ENCODE measurements at places on chromosomes 1 and 21.

- DNase-seq = peak; percentile 89
Observed at GRCh38 chr1:42214447-42214871, 49.9 kb upstream of the GUCA2A start.

DNA sequence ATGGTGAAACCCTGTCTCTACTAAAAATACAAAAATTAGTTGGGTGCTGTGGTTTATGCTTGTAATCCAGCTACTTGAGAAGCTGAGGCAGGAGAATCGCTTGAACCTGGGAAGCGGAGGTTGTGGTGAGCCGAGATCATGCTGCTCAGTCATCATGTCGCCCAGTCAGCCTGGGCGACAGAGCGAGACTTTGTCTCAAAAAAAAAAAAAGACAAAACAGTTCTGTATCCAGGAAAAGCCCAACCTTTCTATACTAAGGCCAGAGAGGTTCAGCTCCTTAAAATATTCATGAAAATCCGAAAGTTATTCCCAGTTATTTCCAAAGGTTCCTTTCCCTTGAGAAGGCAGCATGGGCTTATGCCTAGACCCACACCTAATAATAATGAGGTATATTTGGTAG, 4.2 kb downstream of the MRPL37 start:
- no peak for DNase-seq

- no peak for DNase-seq
Observed at GRCh38 chr1:97451944-97452343, 468.9 kb downstream of the DPYD start.

DNA sequence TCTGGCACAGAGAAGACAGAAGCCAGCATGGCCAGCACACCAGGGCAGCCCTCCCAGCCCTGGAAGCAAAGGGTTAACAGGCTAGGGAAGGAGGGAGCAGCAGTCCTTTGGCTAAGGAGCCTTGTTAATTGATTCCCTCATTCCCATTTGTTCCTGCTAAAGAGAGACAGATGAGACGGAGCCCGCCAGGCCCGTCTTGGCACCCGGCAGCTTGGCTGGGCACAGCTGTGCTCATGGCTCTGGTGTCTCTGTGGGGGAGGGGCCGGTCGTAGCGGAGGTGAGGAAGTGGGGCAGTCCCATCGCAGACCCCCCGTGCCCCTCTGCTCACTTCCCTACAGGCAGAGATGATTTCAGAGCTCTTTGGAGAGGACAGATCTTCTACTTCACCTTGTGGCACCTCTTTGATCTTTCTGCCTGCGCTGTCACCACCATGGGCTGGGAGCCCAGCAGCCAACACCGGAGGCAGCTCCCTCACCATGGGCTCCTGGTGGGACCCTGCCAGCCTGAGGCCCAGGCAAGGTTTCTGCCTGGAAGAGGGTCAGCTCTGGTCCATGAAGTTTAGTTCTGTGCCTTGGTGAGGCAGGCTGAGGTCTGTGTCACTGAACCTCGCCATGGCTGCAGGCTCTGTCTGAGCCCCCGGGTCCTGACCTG, 38.0 kb downstream of the FOXO6 start:
- DNase-seq = no peak

- DNase-seq = no peak
Observed at GRCh38 chr1:41362749-41363590, 1.7 kb downstream of the FOXO6 start.

- DNase-seq = no peak
Observed at GRCh38 chr1:244751271-244751895, 84.1 kb upstream of the COX20 start.

- peak; percentile 78 for DNase-seq
Observed at GRCh38 chr1:32100807-32101708, 6.8 kb upstream of the KPNA6 start.

- DNase-seq = no peak
Observed at GRCh38 chr1:6011161-6011945, 19.1 kb upstream of the NPHP4 start.

GRCh38 chr1:178716111-178716510, 8.9 kb upstream of the RALGPS2 start:
- no peak for DNase-seq

GRCh38 chr1:214404154-214404553, 123.2 kb downstream of the SMYD2 start:
- no peak for DNase-seq

GRCh38 chr1:230307213-230307612, 118.9 kb downstream of the PGBD5 start:
- DNase-seq = peak; percentile 73

- DNase-seq = peak; percentile 34
Observed at GRCh38 chr1:119554183-119554582, 47.2 kb downstream of the HSD3B1 start.

DNA sequence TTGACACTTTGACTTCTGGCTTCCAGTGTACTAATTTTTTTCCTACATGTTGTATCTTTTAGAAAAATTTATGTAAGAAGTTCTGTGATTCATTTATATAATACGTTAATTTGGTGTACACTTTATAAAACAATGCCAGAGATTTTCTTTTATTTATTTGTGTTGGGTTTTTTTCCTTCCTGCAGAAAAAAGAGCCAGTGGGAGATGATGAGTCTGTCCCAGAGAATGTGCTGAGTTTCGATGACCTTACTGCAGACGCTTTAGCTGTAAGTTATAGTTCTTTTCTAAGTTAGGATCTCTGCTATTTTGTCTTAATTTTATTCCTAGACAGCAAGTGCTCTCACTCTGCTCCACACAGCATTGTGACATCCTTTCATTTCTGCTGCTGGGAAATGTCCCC, 14.4 kb downstream of the SARS1 start:
- DNase-seq = peak; percentile 28

All from PC-9 (cell line).